ENCODE measurements at places on chromosomes 4 and X.

GRCh38 chrX:119605464-119606279, 552 bp downstream of the NKRF start:
- DNase-seq: no peak

- DNase-seq: no peak
Measured at GRCh38 chr4:126687655-126688358, 945.0 kb upstream of the INTU start.

DNA sequence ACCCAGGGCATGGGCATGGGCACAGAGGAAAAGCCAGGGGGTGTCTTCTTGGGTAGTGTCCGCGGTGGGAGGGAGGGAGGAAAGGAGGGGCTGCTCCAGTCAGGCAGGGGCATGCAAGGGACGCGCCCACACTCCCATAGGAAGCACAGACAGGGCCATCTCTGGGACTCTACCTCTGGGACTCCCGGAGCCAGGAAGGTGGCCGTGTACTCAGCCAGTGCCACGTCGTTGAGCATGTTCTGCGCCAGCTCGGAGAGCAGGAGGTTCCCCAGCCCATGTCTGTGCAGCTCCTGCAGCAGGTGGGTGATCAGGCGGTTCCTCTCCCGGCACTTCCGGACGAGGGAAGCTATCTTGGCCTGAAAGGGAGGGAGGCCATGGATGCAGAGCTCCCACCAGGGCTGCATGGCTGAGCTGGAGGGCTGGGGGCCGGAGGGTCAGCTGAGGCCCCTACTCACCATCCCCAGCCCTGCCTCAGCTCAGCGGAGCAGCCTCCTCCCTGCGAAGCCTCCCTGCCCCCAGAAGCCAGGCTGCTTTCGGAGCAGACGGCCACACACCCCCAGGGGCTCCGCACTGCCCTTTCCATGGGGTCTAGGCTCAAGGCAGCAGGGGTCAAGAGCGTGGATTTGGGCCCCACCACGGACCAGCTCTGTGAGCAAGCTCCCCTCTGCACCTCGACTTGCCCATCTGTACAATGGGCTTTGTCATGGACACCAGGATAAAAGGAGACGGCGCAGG, 44.6 kb downstream of the C4orf50 start:
- no peak for DNase-seq

DNA sequence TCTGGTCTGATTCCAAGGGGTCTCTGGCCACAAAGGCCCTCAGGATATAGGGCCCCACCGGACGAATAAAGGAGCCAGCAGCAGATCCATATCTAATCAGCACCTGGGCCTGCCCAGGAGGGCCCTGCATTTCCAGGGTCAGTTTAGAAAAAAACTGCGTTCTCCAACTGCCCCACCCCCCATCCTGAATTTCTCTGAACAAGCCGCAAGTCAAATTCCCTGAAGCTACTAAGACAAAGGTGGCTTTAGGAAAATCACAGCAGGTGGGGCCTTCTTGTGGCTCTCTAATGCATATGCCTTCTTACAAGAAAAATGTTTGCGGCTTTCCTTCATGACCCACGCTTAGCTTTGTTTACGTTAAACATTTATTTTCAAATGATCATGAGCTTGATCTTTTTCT, 76.6 kb downstream of the MBNL3 start:
- no peak for DNase-seq

DNA sequence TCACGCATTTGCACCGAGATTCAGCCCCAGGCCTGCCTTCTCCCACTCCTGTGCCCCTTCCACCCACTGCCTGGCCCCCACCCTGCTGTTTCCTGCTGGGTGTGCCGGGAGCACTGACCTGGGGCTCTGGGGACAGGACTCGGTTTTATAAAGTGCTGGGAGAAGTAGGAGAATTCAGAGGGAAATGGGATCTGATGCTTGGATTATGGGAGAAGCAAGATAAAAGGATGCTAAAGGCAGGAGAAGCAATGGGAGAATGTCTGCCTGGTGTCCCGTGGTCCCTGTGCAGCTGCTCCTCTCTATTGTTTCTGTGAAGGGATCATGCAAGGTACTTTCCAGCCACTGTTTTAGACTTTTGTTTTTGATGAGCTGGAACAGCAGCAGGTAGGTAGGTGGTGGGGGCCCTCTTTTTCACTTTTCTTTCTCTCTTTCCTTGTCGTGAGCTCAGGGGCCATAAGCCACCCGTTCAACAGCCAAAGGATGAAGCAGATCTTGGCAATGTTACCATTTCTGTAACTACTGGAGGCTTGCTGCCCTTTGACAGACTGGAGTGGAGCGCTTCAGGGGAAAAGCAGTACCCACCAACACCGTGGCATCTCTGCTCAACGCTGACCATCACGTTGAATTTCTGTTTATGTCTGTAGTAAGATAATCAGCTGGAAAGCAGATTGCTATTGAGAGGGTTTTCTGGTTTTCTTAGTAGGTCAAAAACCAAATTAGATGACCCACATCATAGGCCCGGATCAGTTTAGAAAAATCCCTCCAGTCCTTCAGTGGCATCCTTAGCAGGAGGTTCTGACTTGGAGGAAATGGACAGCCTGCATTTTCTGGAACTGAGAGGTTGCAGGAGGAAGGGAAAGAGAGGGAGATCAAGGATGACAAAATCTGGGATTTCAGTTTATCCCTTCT, 63.8 kb upstream of the ENPP6 start:
- peak; percentile 64 for DNase-seq

DNA sequence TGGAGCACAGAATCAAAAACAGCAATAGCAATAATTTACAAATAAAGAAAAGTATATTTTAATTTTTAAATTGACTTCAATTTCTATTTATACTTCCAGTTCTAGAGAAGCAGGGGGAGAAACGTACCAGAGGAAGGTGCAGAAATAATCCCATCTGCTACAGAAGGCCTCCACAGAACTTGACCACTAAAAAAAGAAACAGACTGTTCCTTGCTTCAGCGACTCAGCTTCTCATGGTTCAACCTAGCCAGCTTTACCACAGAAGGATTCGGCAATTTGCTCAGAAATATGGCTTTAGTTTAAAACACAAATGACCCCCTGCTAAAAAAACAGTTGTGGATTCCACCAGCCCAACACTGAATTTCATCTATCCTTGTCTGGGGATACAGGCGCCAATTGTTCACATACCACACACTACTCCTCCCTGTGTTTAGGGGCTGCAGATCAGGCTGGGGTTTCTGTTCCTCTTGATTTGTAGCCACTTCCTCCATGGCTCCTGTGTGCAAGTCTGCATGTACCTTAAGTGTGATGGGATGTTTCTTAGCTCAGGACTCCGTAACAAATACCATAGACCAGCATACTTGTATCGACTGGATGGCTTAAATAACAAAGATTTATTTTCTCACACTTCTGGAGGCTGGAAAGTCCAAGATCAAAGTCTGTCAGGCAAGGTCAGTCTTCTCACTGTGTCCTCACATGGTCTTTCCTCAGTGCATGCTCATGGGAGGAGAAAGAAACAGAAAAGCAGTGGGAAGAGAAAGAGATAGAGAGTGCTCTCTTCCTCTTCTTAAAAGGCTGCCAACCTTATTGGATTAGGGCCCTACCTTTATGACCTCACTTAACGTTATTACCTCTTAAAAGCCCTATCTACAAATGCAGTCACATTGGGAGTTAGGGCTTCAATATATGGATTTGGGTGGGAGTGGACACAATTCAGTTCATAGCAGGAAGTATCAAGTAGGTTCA, 79.1 kb downstream of the AMOT start:
- no peak for DNase-seq

GRCh38 chrX:617891-618290, 12.7 kb upstream of the SHOX start:
- DNase-seq: peak; percentile 52
